ENCODE measurements at places on chromosomes 3 and 15. TPM values are rescaled to one million over a fixed set of nuclear protein-coding genes. Genes with fewer than 3 reads are reported as not detected.

GRCh38 chr15:94042180-94042928 is 189.0 kb upstream of the MCTP2 start:
- no peak for DNase-seq

DNA sequence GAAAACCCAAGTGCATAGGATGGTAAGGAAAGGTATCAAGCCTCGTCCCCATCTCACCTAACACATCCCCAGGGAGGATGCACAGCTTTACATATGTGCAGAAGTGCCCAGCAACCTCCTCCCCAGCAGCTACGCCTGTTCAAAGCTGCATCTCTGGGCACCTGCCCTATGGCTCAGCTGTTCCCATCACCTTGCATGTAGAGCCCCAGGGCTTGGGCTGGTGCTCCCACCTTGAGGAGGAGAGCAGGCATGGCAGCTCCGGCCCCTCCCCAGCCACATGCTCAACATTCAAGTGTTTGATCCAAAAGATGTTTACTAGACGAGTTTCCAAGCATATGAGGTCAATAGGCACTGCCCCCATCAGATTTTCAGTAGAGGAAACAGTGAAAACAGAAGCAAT is 173.5 kb downstream of the ATP10A start:
- DNase-seq: no peak

NOX5 gene
- total RNA-seq: 0.06 TPM

DNA sequence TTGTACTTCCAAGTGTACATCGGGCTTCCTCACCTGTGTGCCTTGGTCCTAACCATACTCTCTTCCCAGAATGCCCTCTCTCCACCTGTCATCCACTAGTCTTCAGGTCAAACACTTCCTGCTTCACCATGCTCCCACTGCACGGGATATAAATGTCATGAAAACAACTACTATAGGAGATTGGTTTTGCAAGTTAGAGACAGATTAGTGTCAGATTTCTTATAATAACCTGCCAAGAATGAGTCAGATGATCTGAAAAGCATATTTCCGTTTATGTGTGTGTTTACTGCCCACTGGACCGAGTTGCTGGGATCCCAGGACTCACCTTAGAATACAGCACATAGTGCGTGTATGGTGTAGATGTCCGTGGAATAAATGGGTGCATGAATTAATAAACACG is 21.4 kb downstream of the PLA1A start:
- DNase-seq: no peak

DNA sequence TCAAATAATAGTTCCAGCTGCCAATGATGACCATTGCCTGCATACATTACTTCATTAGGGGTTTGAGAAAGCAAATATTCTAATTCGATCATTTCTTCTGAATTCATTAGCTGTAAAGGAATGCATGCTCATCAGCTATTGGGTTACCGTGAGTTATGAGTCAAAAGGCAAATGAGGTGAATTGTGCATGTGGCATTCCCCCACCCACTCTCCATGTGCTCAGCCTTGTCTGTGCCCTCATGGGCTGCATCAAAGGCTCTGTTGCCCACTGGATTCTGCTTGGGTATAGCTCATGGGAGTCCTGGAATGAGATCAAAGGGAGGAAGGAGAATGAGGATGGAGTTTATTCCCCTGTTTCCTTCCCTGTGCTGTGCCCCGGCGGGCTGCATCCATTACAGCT is 99.3 kb upstream of the CHRNA7 start:
- DNase-seq: no peak

All from epithelial cell of proximal tubule (primary cell).